Cortex of kidney (tissue), 1 donor: ENCODE measurements at places on chromosomes 2 and 18.

GRCh38 chr2:69830045-69830905 is 815 bp downstream of the GMCL1 start:
- no peak for DNase-seq

DNA sequence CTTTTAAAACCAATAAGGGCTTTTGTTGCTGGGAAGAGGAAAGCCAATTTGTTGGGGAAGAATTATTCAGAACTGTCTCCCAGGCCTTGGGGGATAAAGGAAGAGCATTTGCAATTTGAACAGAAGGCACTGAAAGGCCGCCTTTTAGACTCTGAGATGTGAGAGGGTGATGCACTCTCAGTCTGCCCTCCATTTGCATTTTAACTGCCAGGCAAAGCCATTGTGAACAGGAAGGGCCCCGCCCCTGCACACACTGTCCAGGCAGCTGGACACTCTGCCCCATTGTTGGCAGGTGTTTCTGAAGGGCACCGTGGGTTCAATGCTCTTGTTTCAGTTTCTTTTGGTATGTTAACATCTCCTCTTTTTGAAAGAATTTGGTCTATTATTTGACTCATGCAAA is 169.5 kb upstream of the COPS8 start:
- DNase-seq, result no peak

DNA sequence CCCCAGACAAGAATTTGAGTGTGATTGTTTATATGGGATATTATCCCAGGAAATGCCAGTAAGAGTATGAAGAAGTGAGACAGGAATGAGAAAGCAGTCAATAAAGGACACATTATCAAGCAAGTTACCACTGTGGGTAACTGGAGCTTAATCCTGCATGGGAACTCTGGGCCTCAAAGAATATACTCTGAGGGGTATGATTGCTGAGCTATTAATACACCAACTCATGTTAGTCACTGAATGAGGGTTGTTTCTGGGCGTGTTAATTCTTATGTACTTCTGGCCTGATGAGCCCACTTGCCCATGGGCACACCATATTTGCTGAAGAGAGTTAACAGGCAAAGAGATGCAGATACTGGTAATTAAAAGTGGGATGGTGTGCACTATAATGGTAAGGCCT is 26.6 kb upstream of the PAIP2B start:
- DNase-seq, result no peak

GRCh38 chr2:14828968-14829367 is 196.5 kb downstream of the LRATD1 start:
- DNase-seq, result no peak

- no peak for DNase-seq
Measured at GRCh38 chr2:144201126-144201525, 318.8 kb downstream of the ZEB2 start.

- no peak for DNase-seq
Measured at GRCh38 chr2:225086439-225086838, 44.2 kb upstream of the DOCK10 start.

- DNase-seq, result no peak
Measured at GRCh38 chr2:27573452-27573851, 9.4 kb upstream of the ZNF512 start.

GRCh38 chr18:46366751-46367376 is 262.7 kb downstream of the HAUS1 start:
- no peak for DNase-seq

DNA sequence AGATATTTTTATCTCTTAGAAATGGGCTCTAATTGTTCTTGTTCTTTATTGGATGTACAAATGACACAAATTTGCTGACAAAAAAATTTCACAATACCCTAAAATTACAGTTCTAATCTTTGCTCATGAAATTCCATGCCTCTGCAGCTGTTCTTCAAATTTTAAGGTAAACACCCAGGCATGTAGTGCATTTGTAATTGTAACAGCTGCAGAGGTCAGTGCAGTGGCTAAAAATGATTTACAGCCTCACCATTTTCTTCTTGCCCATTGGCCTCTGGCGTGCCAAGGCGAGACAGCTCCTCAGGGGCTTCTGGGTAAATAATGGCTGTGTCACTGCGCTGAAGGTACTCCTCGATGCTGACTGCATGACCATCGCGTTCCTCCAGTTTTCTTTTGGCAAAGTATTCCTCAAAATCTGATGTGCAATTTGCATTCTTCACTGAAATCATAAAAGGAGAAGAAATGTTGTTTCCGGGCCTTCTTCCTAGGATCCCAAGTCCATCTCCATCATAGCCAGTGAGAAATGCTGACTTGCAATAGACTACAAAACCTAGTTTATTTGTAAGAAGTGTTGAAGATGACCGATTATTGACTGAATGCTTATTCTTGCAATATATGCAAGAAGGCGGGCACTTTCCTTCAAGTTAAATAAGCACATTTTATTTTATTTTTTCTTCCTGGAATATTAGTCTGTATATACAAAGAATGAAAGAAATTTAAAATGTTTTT is 115.2 kb downstream of the ZEB2 start:
- DNase-seq, result no peak

- no peak for DNase-seq
Measured at GRCh38 chr2:140502951-140503630, 1627.7 kb downstream of the LRP1B start.

DNA sequence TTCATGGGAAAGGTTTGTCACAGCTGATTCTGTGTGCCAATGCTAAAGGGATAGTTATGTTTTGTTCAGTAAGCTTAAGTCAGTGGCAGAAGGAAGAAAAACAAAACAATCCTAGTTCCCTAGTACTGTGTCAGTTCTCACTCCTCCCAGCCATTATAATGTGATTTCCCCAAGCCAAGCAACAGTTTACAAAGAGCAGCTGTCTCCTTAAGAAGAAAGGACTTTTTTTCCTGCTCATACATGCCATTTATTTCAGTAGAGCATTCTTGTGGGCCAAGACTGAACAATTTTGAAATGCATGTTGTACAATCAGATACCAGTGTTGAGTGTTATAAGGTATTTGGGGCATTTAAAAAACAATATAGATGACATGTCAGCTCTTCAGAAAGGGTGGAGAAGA is 52.1 kb downstream of the NEMP2 start:
- no peak for DNase-seq

GRCh38 chr2:24181849-24182248 is 7.0 kb downstream of the FAM228A start:
- no peak for DNase-seq

GRCh38 chr18:54316071-54316820 is 41.4 kb downstream of the STARD6 start:
- no peak for DNase-seq

DNA sequence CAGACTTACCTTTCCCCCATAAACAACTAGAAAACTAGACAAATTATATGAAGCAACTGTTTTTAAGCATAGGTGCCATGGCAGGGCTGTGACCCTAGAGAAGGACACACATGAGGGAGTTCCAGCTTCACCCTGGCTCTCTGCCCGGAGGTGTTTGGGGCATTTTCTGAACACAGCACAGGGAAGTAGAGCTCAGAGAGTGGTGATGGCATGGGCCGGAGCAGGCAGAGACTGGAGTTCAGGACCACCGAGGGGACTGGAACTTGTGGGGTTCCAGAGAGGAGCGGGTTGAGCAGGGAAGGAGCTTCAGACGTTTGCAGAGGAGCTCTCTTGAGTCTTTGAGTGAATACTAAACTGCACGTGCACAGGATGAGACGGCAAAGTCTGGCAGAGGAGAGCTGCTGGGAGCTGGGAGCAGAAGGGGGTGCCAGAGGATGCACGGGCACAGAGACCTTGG is 26.5 kb upstream of the KLF11 start:
- no peak for DNase-seq

- DNase-seq, result no peak
Measured at GRCh38 chr2:1886405-1886992, 142.2 kb upstream of the PXDN start.

- no peak for DNase-seq
Measured at GRCh38 chr2:181185948-181186347, 205.5 kb downstream of the UBE2E3 start.

- DNase-seq, result no peak
Measured at GRCh38 chr2:234422273-234422732, 74.6 kb downstream of the ARL4C start.

DNA sequence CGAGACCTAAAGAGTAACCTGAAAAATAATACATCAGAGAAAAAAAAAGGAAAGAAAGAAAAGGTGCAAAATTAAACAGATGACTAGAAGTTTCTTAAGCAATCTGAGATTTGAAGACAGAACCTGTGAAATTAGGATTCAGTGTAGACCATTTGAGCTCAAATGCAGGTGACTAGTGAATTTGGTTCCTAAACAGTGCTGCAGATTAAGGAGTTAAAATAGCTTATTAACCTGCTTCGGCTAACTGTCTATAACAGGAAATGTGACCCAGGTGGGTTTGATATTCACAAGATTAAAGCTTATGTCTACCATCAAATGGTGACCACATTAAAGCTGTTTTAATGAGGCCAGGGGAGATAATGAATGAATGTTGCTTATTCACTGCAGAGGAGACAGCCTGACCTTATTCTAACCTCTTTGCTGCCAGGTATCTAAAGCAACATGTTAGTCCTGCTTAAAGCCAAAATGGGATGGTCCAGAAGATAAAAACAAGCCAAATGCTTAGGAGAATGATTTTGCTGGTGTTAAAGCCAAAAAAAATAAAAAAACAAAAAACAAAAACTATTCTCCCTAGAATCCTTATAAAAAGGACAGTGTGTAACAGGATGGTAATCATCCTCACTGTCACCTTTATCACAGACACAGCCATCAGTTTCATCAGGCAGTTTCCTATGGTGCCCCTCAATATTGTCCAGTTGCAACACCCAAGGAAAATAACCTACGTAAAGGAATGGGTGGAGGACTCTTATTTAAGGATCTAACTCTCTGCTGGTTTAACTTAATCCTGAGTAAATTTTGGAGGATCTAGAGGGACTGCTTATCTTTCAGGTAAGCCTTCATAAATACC is 769.0 kb upstream of the ZEB2 start:
- no peak for DNase-seq
